ENCODE measurements at places on chromosomes 13 and 19.

GRCh38 chr13:98839856-98840769, 87.6 kb upstream of the SLC15A1 start:
- peak; percentile 48 for DNase-seq

DNA sequence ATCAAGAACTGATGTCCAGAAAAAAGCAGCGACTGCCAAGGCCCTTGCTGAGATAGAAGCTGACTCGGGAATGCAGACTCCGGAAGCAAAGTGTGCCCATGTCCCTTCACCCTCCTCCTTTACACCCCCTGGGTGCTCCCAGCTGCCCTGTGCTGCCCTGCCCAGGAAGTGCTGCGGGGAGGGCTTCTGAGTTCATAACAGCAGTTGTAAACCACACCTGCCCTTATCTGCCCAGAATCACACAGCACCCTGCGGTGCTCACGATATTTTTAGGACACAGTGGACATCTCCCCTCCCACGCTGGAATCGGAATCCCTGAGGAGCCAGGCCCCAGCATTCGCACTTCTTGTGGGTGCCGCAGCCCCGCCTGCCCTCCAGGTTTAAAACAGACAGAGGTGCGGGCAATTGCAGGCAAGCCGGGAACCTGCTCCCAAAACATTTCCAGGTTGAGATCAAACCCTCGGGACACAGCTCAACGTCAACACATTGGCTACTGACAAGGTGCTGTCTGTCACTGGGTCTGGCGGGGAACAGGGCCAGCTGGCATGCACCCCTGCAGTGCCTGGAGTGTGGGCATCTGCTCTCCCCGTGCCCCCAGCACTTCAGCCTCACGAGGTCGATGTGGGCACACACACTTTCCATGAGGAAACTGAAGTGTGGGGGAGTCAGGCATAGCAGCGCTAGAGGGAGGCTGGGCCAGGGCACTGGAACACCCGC, 36.8 kb downstream of the RAB20 start:
- no peak for DNase-seq

DNA sequence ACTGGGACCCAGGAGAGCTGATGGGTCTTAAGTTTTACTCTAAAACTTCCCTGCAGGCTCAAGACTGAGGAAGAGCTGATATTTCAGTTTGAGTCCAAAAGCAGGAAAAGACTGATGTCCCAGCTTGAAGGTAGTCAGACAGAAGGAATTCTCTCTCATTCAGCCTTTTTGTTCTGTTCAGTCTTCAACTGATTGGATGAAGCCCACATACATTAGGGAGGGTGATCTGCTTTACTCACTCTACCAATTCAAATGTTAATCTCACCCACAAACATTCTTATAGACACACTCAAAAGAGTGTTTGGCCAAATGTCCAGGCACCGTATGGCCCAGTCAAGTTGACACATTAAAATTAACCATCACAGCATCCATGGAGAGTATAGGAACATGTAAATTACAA, 173.5 kb downstream of the KCNRG start:
- no peak for DNase-seq

DNA sequence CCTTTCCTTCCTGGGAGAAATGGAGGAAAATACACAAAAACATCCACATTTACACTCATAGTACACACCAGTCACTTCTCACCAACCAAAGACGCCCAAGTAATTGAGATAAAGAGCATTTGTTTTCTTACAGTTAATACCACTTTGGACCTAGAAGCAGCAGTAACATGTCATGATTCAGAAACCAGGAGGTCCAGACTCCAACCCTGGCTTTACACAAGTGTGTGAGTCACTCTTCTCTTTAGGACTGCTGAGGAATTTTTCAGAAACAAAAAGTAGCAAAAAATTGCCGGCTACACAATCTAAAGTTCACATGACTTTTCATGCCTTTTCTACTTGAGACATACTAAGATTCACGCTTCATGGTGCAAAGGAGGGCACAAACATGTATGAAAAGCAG, 42.1 kb downstream of the TUBGCP3 start:
- no peak for DNase-seq

DNA sequence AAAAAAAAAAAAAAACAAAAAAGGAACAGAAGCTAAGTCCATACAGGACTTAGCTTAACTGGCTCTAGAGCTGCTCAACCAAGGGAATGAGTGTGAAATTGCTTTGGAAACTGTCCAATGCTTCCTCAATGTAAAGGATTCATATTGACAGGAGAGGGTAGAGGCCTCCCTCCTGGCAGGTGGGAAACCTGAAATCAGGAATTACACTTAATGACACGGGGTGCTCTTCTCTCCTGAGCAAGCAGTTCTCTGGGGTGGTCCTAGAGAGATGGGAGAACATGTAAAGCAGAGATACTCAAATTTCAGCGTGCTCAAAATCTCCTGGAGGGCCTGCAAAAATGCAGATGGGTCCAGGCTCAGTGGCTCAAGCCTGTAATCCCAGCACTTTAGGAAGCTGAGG, 3.6 kb upstream of the MAG start:
- DNase-seq: no peak

DNA sequence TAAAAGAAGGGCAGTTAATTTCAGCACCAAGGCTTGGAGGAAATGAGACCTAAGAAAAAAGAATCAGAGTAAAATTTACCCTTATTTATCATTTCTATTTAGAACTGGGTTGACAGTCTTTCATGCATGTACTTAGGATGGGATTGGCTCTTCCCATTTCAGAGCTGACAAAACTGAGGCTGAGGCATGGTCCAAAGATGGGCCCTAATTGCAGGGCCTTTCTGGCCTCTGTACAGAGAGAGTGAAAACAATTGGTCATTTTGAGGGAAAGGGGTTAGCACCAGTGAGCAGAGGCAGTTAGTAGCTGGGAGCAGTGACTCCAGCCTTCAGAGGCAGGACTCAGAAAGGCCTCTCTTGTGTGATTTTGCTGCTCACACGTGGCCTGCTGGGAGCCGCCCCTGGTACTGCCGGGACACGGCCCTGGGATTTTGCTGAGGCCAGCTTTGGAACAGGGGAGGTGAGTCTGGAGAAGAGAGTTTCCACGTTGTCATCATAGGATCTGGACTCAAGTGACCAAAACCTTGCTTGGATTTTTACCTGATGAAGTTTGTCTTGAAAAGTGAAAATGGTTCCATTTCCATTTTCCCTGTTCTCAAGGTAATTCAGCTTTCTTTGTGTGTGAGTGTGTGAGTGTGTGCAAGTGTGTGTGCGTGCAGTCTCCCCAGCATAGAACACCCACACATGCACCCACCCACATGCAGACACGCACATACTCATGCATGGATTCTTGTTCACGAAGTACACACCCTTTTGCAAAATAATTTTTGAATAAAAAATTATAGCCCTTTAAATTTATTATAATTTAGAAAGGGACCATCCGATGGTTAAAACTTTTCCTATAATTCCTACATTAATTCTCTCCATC, at the start of gene ZNF536:
ZNF536 (plus strand) TSS at position 425 of the 865 bp plus-strand sequence. CDS start 71,179 bp downstream, outside the sequence.
- DNase-seq: no peak

DNA sequence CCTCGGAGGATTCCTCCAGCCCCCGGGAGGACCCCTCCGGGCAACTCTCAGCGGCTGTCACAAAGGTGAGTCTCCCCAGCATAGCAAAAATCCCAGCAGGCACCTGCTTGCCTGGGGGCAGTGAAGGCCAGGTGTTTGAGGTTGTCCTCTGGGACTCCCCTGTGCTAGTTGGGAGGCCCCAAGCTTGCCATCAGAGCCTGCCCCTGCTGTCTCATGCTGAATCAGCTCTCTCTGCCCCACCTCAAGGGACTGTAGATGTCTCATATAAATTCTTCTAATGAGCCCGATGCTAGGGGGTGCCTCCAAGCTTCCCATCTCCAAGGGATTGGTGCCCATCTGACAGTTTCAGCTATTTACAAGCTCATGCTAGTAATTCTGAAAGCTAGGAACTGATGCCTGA, 53.6 kb downstream of the NWD1 start:
- no peak for DNase-seq

GRCh38 chr13:105219651-105220050, 1315.8 kb downstream of the EFNB2 start:
- DNase-seq: no peak

GRCh38 chr13:111233080-111233479, 87.4 kb upstream of the TEX29 start:
- no peak for DNase-seq

DNA sequence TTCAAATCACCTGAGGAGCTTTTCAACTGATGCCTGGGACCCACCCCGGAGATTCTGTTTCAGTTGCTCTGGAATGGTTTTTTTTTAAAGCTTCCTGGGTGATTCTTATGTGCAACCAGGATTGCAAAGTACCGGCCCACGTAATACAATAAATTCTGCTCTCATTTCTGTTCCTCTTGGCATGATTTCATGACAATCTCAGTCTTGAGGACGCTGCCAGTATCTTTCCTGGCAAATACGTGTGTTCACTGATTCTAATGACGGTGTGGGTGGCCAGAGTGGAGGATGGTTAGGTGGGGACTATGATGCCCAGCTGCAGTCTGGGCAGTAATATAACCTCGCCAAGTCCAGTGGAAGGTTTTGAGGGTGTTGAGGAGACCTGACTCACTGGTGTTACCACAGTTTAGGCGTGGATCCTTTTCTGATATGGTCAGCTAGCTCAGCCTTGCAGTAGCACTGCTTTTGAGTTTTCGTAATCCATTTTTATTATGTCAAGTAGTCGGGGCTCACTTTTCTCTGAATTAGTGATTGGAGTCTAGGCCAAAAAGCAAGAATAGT, 49.4 kb downstream of the FAM124A start:
- no peak for DNase-seq

GRCh38 chr13:30088312-30088855, 219.0 kb downstream of the KATNAL1 start:
- peak; percentile 2 for DNase-seq

DNA sequence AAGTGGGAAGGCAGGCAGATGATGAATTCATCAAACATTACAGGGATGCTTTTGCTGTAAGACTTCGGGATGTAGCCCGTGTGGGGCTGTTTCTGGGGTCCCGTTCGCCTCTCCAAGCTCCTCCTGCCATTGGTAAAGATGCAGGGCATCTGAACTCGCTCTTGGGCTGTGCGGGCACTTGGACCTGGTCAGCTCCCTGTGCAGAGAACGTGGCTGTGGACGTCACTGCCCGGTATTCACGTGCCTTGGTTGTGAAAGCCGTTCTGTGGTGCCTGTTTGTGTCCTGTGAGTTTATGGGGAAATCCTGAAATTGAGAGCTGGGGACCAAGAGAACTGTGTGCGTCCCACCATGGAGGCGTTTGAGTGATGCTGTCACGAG, 5.4 kb downstream of the TFDP1 start:
- no peak for DNase-seq

- no peak for DNase-seq
These were observed 280.0 kb downstream of the SHISA2 start for GRCh38 chr13:25771641-25772478.

DNA sequence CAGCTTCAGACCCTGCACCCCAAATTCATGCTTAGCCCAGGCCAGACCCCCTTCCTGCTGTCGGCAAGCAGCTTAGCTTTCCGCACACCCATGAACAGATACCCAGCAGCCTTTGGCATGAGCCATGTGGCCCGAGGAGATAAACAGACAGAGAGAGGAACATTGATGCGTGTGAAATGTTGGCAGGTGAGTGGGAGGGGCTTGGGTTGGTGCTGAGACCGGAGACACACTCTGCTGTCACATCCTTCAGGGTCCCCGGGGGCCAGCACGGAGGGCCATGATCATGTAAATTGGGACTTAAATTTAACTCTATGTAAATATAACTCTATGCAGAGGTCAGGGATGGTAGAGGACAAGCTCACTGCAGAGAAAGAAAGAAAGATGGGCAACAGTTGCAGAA, 1.5 kb downstream of the CD22 start:
- DNase-seq: no peak

GRCh38 chr13:99434258-99434788, 66.9 kb upstream of the TM9SF2 start:
- no peak for DNase-seq

- no peak for DNase-seq
These were observed 3.6 kb upstream of the BCL3 start for GRCh38 chr19:44744871-44745332.

GRCh38 chr13:113548778-113549621, 35.6 kb upstream of the TFDP1 start:
- DNase-seq: no peak

GRCh38 chr19:5472286-5472685, 17.1 kb downstream of the ZNRF4 start:
- no peak for DNase-seq

GRCh38 chr19:46351241-46352041, 4.6 kb downstream of the PPP5C start:
- no peak for DNase-seq

GRCh38 chr13:86892330-86892729, 778.8 kb upstream of the SLITRK5 start:
- no peak for DNase-seq

DNA sequence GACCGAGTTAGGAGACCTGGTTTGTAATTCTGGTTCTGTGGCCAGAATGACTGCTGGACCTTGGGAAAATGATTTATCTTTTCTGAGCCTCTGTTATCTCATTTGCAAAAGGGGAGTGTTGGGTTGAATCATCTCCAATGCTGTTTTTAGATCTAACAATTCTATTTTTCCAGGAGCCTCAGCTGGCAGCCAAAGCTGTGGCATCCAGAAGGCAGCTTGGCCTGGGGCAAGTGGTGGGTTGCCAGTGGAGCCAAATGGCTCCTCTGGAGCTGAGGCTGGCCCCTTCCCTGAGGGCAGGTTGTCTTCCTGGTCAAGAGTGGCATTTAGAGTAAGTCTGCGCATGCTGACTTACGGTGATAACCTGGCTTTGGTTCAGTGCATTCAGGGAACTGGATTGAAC, 21.3 kb downstream of the B3GLCT start:
- DNase-seq: no peak

DNA sequence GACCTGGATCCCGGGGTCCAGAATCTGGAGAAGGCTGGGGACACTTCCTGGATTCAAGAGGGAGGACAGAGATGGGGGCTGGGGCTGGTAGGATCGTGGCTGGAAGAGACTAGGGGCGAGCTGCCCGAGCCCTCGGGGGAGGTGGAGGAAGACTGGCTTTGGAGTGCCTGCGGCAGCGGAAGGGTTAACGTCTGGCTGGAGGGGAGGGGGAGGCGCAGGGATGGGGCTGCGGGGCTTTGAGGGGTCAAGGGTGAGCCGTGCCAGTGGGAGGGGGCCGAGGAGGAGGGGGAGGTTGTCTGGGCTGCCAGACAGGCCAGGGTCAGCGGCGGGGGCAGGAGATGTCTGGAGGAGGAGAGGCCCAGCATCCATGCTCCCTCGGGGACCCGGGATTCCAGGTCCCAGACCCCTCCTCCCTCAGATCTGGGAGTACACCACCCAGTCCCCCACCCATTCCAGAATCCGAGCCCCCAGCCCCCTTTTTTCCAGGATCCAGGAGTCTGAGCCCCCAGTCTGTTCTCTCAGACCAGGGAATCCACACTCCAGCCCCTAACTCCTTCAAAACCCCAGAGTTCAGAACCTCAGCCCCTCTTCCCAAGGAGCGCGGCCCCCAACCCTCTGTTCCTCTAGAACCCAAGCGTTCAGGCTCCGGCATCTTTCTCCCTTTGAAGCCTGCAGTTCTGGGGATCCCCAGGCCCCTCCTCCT, 3.2 kb upstream of the SPACA6 start:
- no peak for DNase-seq

DNA sequence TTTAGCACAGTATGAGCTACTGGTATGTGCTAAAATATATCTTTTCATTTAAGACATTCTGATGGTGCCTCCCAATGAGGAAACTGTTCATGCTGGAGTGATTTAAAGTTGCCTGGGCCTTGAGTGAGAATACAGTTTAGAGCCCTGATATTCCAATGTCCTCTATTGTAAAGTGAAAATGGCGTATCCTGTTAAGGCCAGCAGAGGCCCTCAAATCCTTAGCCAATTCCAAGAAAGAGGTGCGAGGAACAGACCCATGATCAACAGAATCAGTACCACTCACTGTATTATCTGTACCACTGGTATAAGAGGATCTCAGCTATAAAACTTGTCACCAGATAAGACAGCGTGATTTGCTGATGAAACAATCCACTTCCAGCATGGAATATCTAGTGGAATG, 273.1 kb upstream of the SLITRK5 start:
- no peak for DNase-seq
